ENCODE measurements at places on chromosomes 4 and X. TPM values are rescaled to one million over a fixed set of nuclear protein-coding genes. Genes with fewer than 3 reads are reported as not detected.

DNA sequence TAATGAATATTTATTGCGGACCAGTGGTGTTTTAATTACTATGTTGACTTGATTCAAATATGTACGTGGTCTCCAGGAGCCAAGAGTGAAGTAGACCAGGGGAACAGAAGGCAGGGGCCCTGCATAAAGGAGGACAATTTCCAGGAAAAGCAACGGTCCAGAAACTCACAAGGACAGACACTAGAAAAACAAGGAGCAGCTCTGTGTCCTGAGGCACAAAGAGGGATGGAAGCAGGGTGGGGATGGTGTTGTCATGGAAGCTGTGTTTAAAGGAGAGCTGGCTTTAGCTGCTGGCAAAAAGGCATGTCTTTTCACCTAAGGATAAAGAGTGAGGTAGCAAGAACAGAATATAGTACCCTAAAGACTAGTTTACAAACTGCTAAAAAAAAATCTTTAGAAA lies 254.1 kb upstream of the TENM3 start:
- no peak for DNase-seq

- no peak for DNase-seq
Observed at GRCh38 chr4:13498469-13498868, 14.3 kb upstream of the RAB28 start.

- DNase-seq: no peak
Observed at GRCh38 chrX:41482154-41482850, 35.2 kb downstream of the NYX start.

The S100G gene
- not detected for total RNA-seq

The STATH gene
- total RNA-seq: not detected

Data from astrocyte (in vitro differentiated cells and primary cell).